Urothelium cell line (cell line): ENCODE measurements at places on chromosomes 5 and 9.

- DNase-seq, result no peak
Measured at GRCh38 chr9:123111427-123112014, 78.1 kb downstream of the GPR21 start.

DNA sequence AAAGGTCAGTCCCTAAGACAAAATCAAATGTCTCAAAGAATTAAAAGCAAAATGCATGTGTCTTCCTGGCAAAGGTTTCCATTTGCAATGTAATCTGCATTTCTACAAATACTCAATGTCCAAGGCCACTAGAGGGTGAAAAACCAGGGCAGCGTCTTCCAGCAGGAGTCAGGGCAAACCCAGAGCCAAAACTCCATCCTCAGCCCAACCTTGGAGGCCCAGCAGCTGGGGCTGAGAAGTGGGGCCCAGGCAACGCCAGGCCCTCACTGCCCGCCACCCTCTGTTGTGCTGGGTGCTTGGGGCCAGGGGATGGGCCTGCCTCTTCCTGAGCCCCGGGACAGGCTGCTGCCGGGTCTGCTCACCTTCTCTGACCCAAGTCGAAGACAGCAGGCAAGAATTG lies 200.1 kb downstream of the PAX5 start:
- DNase-seq, result no peak

GRCh38 chr9:91207729-91208418 lies 153.8 kb downstream of the AUH start:
- DNase-seq, result no peak

- DNase-seq, result no peak
Measured at GRCh38 chr9:135023786-135024405, 63.6 kb upstream of the OLFM1 start.

GRCh38 chr5:458547-459353 lies 15.8 kb downstream of the EXOC3 start:
- DNase-seq, result no peak

DNA sequence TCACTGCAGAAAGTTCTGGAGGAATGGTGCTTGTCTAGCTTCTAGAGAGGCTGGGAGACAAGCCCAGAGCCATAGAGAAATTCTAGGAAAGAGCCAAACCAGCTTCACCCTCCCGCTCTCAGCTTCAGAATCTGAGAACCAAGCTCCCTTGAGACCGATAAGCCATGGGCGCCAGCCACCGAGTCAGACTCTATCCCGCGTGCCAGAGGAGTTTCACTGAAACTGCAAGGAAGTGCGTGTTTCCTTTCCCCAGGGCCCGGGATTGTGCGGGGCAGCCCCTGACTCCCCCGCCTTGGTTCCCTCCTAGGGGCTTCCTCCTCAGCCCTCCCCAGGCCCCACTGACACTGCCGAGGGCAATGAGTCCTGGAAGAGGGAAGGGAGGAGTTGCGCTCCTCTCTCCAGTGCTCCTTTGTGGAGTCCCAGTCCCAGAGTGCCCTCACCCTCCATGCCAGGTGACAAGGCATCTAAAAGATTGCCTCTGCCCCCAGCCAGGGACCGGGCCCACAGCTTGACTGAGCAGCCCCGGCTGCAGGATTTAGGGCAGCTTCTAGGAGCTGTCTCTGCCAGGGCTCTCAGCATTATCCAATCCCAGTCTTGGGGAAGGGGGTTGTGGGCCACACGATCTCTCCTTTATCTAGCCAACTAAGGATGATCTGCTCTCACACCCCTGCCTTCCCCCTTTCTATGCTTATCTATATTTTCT lies 18.4 kb upstream of the TCF7 start:
- DNase-seq, result no peak

GRCh38 chr9:123552530-123552929 lies 196.5 kb downstream of the CRB2 start:
- DNase-seq, result no peak

- DNase-seq, result no peak
Measured at GRCh38 chr5:73135429-73136054, 15.2 kb downstream of the TMEM171 start.

GRCh38 chr5:138054206-138054605 lies 21.3 kb upstream of the FAM13B start:
- no peak for DNase-seq

- DNase-seq, result no peak
Measured at GRCh38 chr5:129104915-129105455, 10.4 kb downstream of the ISOC1 start.

DNA sequence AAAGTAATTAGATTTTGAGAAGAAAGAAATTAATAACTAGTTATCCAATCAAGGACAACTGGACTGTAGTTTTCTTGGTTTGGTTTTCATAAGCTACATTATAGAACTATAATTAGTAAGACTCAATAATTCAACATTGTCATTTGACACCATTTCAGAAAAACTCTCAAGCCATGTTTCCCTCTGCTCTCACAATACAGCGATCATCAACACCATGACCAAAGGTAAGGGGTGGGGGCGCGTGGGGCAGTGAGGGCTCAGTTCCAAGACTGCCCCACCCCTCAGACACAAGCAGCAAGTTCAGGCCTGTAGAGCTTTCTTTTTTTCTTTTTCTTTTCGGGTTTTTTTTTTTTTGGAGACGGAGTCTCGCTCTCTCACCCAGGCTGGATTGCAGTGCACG lies 6.4 kb downstream of the CMBL start:
- DNase-seq, result no peak

- no peak for DNase-seq
Measured at GRCh38 chr9:114134827-114135396, 20.4 kb upstream of the COL27A1 start.

DNA sequence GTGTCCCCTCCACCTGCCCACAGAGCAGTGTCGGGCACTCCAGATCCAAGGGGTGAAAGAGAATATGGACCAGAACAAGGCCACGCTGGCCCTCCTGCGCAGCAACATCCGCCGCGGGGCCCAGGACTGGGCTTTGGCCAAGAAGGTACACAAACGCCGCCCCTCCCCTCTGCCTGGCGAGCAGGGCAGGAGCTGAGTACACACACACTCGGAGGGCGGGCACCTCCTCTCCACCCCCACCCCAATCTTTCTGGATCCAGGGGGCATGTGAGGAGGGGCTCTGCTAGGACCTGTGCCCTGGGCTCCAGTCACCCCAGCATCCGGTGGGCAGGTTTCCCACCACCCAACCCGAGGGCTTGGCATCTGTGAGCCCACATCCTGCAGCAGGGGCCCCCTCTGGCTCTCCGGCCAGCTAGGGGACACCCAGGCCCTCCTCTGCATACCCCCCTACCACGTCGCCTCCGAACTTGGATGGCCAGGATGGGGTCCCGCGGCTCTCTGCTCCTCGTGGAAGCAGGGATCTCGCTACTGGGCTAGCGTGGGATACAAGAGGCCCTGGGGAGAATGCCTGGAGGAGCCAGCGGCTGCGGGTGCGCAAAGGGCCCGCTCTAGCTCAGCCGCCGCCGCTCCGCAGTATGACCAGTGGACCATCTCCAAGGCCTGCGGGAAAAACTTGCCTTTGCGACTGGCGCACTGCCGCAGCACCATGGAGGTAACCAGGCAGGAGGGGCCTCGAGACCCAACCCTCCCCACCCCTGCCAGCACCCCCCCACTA lies 3.1 kb downstream of the CCDC183 start:
- DNase-seq, result no peak

DNA sequence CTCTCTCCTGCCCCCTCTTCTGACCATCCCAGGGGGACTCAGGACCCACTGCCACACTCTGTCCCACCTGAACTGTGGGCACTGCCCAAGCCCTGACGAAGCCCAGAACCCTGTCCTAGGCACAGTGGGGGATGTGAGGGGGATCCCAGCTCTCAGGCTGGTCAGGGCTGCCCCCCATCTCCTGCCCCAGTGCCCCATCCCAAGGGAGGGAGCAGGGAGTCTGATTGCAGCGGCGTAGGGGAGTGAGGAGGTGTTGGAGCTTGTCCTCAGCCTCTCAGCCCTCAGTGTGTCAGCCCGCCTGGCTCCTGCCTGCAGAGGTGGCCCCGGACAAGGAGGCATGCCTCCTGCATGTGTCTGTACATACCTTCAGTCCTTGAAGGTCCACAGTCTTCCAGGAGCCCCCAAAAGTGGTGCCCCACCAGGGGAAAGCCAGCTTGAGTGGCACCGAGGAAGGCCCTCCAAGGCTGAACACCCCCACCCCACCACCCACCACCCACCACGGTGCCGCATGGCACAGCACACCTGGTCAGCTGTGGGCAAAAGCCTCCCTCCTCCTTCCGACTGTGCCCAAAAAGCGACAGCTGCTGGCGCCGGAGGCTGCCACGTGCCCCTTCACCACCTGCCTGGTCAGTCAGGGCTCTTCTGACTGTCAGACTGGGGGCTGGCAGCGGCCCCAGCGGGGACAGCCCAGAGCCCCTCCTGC lies 930 bp downstream of the SARDH start:
- no peak for DNase-seq

DNA sequence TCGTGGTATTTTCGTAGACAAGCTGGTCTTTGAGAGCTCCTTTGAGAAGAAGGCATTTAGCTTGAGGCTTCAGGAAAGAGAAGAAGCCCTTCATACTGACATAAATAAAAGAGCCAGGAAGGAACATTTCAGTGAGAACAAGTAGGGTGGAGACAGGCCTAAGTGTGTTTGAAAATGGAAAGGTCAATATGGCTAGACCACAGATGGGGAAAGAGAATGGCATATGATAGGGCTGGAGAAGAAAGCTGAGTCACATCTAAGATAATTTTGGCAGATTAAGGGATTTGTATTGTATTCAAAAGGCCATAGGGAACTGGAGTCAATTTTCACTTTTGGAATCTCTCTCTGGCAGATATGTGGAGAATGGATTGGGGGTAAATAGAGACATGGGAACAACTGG lies 374.9 kb downstream of the TMEM38B start:
- no peak for DNase-seq

DNA sequence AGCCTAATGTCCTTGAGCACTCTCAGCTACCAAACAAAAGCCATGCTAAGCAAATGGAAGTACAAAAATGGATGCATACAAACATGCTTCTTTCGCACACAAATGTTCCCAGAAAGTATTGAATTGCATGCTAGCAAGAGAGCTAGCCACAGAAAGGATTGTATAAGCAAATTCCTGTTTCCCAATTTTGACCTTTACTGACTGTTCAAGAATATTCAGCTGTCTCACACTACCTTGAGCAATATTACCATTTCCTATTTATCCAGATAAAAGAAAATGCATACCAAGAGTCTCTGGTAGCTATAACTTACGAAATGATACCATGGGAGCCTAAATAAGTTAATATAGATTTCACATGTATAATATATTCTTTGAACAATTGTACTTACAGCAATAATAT lies 264.6 kb downstream of the TMEM167A start:
- no peak for DNase-seq

GRCh38 chr5:73858054-73858453 lies 232.1 kb downstream of the ARHGEF28 start:
- no peak for DNase-seq

DNA sequence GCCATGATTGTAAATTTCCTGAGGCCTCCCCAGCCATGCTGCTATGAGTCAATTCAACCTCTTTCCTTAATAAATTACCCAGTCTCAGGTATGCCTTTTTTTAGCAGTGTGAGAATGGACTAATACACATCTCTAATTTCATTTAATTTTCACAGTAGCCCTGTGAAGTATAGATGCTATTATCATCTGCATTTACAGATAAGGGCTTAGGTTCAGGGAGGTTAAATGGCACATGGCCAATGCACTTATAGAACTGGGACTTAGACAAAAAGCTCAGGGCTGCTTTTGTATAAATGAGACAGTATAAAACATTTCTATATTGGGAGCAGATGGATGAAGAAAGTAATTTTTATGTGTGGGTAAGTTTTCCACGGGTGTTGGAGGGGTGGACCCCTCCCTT lies 62.9 kb upstream of the PANK3 start:
- no peak for DNase-seq

DNA sequence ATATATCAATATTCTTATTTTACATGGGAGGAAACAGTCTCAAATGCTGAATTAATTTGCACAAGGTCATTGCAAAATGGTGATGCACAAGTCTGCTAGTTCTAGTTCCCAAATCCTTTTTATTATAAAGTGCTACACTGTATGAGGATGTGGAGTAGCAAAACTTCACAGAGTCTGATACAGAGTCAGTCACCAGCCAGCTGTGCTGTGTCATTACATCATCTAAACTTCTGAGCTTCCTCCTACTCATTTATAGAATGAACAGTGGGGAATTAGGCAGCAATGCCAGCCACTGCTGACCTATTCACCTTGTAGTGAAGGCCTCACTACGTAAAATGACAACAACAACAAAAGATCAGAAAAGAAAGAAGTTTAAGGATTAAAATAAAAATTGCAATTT lies 357.8 kb downstream of the TMEM167A start:
- DNase-seq, result peak; percentile 30

DNA sequence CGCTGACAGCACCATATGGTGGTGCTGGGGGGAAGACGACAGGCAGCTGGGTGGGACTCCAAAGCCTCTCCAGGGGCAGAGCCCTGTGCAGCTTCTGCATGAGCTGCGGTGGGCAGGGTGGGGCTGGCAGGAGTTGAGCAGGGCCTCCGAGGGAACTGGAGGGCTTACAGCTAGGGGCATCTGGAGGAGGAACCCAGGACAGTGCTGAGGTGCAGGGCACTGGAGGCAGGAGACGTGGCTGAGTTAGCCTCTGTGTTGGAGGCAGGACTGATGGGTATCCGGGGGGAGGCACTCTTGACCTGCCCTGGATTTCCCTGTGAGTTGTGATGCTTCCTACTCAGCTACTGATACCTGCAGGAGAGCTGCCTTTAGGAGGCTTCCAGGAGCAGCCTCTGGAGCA lies 45.0 kb downstream of the TENT4A start:
- no peak for DNase-seq

GRCh38 chr9:88658311-88658822 lies 123.4 kb downstream of the NXNL2 start:
- no peak for DNase-seq

DNA sequence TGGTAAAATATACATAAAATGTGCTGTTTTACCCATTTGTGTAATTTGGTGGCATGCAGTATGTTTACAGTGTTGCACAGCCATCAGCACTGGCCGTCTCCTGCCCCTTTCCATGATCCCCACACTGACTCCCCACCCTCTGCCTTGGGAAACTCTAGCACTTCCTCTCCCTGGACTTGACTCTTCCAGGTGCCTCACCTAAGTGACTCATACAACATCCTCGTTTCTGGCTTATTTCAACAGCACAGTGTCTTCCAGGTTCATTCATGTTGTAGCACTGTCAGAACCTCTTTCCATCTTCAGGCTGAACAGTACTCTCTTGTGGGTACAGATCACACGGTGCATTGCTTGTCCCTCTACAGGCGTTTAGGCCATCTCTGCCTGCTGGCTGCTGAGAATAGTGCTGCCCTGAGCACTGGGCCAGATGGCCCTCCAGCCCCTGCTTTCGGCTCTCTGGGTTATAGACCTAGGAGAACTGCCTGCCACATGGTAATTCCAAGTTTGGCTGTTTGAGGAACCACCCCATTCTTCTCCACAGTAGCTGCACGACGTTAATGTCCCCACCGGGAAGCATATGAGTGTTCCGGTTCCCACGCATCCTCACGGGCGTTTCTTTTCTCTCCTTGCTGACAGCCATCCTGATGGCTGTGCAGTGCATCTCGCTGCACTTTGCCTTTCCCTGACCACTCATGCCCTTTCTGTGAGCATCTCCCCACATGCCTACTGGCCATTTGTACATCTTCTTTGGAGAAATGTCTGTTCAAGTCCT lies 211.8 kb downstream of the FANCC start:
- no peak for DNase-seq
